ENCODE measurements at places on chromosomes 6 and 20.

DNA sequence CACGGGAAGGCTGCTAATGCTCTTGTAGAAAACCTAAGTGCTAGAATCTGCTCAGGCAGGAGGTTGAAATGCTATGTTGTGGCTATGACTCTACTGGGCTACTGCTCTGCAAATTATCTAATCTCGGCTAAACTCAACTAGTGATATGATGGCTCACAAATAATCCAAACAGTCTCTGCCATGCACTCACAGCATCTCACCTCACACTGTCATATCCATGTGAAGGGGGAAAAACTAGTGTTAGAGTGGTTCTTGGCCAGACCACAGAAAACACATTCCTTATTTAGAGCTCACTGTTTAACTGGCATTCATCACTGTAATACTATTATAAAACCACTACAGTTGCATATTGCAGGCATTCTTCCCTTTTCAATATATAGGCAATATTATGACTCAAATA lies 81.8 kb upstream of the DST start:
- peak; percentile 34 for DNase-seq

GRCh38 chr20:3901706-3902440 lies 12.7 kb downstream of the PANK2 start:
- DNase-seq: peak; percentile 55

DNA sequence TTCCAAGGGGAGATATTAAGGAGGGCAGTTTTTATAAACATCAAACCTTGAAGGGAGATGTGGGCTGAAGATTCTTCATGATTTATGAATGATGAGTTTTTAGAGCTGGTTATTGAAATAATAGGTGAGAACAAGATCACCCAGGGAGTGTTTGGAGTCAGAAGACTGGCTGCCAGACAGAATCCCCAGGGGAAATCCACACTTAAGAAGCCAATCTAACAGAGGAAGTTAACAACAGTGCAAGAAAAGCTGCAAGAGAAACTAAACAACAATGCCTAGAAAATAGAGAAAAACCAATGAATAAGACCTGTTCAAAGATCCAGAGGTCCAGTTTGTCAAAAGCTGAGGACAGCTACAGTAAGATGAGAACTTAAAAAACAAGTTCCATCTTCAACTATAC lies 167.9 kb upstream of the MAN1A1 start:
- no peak for DNase-seq

- peak; percentile 88 for DNase-seq
Measured at GRCh38 chr6:135535989-135536414, 38.5 kb upstream of the AHI1 start.

DNA sequence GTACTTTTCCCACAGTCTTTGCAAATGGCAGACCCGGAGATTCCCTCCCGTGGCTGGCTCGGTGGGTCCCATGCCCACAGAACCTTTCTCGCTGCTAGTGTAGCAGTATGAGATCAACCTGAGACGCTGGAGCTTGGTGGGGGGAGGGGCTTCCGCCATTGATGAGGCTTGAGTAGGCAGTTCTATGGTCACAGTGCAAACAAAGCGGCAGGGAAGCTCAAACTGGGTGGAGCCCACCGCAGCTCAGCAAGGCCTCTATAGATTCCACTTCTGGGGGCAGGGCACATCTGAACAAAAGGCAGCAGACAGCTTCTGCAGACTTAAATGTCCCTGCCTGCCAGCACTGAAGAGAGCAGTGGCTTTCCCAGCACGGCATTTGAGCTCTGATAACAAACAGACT lies 186.0 kb upstream of the KCNK16 start:
- DNase-seq: no peak

GRCh38 chr6:150767571-150768018 lies 97.9 kb upstream of the MTHFD1L start:
- peak; percentile 62 for DNase-seq

GRCh38 chr20:59584278-59584925 lies 19.9 kb upstream of the PHACTR3 start:
- no peak for DNase-seq

DNA sequence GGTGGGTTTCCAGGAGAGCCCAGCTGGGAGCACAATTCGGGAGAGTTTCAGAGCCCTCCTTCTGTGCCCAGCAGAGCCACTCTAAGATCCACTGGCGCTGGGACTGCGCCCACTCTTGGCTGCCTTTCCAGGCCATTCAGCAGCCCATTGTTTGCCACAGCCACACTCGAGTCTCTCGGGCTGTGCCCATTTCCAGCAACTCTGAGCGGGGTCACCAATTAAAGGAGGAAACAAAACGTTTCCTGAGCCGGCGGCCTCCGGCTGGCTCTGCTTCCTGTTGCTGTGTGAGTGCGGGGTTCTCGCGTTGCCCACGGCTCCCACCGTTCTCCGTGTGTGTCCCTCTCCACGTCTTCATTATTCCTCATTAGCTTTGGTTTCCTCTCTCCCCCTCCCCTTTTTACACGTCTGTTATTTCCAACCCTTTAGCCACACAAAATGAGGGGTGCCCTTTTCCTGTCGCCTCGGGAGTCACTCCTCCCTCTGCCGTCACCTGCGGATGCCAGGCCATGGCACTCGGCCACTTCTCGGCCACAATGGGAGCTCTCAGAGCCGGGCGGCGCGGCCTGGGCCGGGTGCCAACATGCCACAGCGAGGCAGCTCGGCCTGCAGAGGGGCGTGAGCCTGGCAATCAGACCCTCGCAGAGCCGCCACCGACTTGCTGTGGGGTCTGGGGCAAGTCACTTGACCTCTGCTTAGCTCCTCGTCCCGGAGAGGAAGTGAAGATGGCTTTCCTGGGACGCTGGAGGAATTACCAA lies 94.3 kb upstream of the NKX2-2 start:
- no peak for DNase-seq

DNA sequence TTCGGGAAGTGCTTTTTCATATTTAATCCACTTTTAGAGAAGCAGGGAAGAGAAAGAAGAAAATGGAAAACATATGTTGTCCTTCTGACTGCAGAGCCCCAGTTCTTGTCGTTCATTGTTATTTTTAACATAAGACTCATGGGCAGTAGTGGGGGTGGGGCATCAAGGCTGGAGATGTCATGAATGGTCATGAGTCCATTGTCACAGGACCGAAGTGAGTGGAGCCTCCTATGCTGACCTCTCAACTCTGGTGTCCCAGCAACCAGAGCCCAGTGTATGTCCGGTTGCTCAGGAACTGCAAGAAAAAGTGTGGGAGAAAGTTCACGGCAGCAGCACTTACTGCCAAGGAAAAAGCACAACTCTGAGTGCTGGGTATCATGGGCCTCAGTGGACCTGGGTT lies 108.6 kb downstream of the BANF2 start:
- peak; percentile 75 for DNase-seq

GRCh38 chr6:78713564-78713963 lies 153.8 kb upstream of the IRAK1BP1 start:
- no peak for DNase-seq

GRCh38 chr6:122997541-122998150 lies 1.6 kb downstream of the CLVS2 start:
- no peak for DNase-seq

DNA sequence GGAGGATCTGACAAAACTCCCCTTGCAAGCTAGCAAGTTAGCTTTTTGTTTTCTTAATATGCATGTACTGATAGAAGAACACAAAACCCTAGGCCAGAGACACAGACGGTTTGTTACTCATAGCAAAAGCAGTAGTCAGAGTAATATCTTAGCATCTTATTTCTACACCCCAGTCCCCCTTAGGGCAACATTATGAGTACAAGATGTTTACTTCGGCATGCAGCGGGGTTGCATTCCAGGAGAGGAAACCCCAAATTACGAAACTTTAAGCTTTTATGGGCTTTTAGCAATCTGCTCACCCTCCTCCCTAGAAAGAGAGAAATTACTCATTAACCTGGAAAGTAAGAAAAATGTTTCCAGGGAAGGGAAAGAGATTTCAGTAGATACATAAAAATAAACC lies 1286.9 kb downstream of the EPHA7 start:
- no peak for DNase-seq

- no peak for DNase-seq
Measured at GRCh38 chr6:20024316-20024673, 187.1 kb downstream of the ID4 start.

- DNase-seq: no peak
Measured at GRCh38 chr6:470901-471448, 79.4 kb downstream of the IRF4 start.

GRCh38 chr20:33006776-33007375 lies 628 bp upstream of the BPIFB2 start:
- no peak for DNase-seq

GRCh38 chr6:52620055-52620905 lies 43.4 kb upstream of the TRAM2 start:
- no peak for DNase-seq

- DNase-seq: no peak
Measured at GRCh38 chr6:156197513-156197912, 579.7 kb upstream of the ARID1B start.

DNA sequence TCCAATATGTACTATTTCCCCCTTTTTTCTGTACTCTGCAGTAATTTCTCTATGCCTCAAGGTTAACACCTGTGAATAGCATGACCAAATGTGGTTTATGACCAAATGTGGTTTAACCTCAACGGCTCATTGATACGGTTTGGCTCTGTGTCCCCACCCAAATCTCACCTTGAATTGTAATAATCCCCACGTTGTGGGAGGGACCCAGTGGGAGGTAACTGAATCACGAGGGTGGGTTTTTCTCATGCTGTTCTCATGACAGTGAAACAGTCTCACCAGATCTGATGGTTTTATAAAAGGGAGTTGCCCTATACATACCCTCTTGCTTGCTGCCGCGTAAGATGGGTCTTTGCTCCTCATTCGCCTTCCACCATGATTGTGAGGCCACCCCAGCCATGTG lies 18.7 kb downstream of the DEK start:
- no peak for DNase-seq

DNA sequence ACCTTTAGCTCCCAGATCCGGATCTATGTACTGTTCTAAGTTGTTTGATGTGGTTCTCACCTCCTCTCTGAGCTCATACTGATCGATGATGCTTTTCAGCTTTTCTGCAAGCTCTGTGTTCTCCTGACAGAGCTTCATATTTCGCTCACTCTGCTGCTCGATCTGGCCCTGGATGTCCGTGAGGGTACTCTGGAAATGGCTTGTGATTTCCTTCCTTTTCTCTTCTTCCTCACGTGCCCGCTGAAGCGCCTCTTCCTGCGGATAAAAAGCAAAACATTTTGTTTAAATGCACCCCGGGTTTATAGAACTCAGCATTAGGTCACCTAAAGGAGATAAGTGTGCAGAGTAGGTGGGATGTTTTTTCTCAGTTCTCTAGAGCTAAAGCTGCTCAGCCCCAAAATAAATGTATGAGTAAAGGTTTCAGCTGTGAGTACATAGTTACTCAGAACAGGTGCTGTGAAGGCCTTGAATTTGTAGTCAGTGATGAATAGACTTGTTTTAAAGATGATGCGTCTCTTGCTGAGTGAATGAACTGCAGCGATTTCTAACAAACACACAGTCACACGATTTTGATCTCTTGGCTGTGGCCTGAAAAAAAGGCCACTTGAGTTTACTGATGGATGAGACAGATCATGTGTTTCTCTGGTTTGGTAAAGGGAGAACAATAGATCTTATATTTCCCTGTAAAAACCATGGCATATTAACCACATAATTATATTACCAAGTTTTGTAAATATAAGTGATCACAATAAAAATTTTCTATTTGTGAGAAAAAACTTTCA lies 29.1 kb downstream of the TXLNB start:
- no peak for DNase-seq

DNA sequence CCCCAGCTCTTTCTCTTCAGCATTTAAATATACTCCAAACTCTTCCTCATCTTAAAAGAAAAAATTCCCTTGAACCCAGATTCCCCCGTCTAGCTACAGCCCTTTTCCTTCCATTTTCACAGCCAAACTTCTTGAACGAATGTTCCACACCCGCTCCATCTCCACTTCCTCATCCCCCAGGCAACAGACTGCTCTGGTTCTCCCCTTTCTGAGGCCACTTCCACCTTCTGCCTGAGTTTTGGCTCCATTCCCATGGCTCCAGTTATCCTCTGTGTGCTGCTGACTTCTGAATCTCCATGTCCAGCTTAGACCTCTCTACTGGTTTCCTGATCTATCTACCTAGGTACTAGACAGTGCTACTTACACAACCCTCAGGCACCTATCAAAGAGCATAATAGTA lies 106.4 kb downstream of the RALGAPA2 start:
- DNase-seq: no peak

GRCh38 chr20:46307999-46308257 lies 370 bp downstream of the CDH22 start:
- DNase-seq: no peak

GRCh38 chr6:13420269-13420668 lies 67.1 kb downstream of the GFOD1 start:
- no peak for DNase-seq

GRCh38 chr6:83770910-83771309 lies 62.0 kb upstream of the SNAP91 start:
- DNase-seq: no peak

GRCh38 chr6:116450185-116450710 lies 10.9 kb upstream of the CALHM6 start:
- no peak for DNase-seq

DNA sequence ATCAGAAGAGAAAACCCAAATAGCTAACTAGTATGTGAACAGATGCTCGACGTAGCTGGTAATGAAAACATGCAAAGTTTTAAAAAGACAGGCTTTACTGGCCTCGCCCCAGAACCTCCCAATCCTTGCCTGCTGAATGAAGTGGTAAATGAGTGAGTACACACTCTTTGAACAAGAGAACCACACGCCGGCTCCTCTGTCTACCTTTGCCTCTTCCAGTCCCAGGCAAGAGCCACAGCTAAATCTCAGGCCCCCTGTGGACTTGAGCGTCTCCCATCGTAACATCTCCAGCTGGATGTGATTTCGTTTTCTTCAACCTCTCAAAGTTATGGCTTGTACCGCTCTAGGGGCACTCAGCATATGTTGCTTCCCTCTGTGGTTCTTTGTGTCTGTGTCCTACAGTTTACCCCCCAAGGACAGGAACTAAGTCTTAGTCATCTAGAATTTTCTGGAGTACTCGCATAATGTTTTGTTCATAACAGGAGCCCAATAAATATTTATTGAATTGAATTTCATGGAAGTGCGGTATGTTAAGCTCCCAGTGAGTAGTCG lies 153.2 kb upstream of the TAB2 start:
- DNase-seq: no peak

- no peak for DNase-seq
Measured at GRCh38 chr6:72835749-72836148, 213.9 kb downstream of the KCNQ5 start.

DNA sequence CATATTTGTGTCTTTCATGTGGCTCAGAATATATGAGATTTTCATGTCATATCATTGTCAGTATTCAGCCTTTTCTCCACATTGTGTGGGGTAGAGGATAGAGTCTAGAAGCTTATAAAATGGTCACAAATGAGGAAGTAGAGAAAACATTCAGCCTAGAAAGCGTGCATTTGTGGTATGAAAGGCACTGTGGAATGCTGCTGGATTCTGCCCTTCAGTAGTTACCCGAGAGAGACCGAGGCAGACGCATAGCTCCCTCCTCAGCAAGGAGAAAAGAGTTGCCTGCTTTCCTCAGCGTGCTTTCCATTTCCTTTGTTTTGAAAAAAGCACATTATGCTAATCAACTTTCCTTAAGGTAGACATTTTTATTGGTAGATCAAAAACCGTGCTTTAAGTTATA lies 28.7 kb downstream of the MYB start:
- peak; percentile 31 for DNase-seq
